ENCODE measurements at places on chromosomes 5 and 9.

DNA sequence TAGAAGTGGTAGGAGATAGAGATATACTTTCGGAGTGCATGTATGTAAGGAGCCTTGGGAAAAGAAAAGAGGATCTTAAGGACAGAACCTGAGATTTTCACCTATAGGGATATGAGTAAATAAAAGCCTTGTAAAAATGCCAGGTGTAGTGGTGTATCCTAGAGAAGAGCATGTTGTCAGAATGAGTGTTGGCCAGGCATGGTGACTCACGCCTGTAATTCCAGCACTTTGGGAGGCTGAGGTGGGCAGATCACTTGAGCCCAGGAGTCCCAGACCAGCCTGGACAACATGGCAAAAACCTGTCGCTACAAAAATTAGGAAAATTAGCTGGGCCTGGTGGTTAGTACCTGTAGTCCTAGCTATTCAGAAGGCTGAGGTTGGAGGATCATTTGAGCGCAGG, 76.0 kb downstream of the IPO11 start:
- DNase-seq = no peak

DNA sequence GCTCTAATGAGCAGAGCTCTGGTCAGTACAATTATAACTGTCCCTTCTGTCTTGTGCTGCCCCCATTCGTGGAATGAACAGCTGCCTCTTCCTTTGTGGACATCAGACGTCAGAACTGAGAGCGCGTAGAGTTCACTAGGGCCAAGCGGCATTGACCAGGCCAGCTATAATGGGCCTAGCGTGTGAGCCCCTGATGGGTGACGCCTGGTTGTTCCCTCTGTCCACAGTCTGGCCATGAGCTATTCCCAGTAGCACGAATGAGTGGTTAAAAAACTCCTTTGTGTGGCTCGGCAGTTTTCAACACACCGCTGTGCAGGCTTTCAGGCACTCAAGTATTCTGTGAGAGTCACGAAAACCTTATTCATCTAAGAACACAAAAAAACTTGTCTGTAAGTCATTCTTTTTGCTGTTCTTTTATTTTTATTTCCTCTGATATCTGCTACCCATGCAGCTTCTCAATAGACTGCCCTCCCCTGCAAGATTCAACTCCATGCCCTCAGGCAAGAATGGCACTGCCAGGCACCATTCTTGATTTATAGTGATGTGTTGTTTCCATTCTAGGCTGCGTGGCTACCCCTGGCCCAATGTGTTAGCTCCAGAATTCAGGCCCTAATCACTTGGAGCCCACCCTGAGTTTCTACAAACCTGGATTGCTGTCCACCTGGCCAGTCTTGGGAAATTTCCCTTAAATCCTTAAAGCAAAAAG, 52.5 kb downstream of the ANKDD1B start:
- no peak for DNase-seq

GRCh38 chr5:55033568-55033967, 9.5 kb downstream of the GZMK start:
- no peak for DNase-seq

- DNase-seq = no peak
Measured at GRCh38 chr5:65105301-65105700, 336.6 kb downstream of the CWC27 start.

DNA sequence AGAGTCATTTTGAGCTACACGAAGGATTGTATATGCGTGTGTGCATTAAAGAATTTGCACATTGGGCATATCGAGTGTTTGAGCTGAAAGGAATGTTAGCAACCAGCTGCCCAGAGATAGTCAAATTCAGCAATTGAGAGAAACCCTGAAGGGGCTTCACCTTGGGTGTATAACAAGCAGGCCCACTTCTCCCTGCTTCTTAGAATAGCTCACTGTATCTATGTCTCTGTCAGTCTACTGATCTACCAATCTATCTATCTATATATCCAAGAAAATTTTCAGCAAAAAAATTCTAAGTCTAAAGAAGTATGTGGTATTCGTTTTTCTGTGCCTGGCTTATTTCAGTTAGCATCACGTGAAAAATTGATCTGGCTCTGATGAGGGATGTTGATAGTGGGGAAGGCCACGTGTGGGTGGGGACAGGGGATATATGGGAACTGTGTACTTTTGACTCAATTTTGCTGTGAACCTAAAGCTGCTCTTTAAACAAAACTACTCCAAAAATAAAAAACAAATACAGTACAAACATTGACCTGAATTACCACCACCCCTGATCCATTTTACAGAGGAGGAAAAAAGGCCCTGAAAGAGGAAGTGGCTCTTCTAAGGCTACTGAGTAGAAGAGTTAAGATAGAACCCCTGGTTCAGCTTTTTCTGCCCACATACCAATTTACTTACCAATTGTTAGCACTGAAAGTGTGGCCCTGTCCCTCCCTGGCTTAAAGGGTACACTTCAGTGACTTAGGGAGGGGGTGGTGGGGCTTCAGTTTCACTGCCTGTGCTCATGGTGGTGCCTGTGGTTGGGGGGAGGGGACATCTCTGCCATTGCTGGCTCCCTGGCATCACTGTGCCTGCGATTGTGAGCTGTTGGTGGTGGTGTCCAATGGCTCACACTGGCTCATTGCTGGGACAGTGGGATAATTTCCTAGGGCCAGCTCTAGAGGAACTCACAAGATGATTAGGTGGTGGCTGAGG, 141.8 kb downstream of the DOCK2 start:
- no peak for DNase-seq

DNA sequence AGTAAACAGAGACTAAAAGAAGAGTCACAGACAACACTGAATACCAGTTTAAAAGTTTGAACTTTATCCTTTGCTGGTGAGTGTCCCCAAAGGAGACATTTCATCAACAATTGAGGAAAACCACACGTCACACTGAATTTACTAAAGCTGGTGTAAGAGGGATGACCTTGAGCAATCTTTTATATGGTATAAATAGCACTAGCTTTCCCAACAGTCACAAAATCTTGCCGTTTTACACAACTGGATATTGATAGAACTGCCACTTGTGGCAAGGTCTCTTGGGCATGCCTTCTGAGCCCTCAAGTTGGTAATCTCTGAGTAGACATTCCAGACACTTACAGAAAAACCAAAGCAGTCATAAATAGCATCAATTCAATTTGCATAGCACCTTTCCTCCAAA, 311.5 kb upstream of the TARS1 start:
- DNase-seq = no peak

DNA sequence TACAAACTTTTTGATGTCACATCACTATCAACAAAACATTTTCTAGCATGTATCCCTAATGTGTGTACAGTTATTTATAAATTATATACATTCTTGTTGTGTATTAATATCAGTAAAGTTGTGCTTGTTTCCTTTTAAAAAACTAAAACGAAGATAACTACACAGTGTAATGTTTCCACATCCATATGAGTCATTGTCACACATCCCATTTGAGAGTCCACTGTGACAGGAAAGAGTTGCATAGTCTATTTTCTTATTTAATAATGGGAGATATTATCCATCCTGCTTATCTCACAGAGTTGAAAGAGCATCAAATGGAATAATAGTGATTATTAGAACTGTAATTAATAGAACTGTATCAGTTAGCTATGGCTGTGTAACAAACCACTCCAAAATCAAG, 434.0 kb upstream of the CLINT1 start:
- no peak for DNase-seq

DNA sequence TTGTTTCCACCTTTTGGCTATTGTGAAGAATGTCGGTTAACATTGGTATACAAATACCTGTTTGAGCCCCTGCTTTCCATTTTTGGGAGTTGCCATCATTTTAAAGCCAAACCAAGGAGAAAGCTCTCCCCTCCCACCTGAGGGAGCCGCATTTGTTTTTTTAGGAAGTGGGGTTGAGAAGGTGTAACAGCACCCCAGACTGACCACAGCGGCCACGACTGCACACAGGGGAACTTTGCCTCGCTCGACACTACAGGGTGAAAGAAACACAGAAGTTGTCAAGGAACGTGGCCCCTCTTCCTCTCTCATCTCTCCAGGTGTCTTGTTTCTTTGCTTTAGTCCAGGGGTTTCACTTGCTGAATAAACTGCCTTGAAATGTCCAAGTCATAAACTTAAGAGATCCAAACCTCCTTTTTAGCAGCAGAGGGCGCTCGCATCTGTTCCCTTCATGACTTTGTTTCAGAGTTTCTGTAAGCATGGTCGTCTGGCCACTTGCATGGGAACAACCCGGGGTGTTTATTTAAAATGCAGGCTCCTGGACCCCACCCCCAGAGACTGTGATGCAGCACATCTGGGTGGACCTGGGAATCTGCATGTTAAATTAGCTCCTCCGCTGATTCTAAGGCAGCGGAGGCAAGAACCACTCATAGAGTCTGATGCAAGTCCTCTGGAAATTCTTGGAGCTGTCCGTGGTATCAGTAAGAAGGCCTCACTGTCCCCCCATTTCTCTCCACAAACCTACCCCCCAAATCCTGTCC, 2.1 kb upstream of the TTLL11 start:
- peak; percentile 30 for DNase-seq

DNA sequence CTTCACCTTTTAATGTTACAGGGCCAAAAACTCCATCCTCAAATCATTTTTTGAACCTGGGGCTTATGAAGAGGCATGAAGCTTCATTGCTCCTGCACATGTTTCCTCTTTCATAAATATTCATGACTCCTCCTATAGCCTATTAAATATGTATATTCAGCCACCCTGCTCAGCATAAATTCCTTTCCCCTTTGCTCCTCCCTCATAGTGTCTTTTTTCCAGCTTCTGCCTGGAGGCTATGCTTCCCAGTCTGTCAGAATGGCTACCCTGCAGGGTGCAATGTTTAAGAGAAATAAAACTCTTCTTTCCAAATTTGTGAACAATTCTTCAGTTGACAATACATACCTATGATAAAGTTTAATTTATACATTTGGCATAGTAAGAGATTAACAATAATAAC, 1082.9 kb upstream of the CDH18 start:
- DNase-seq = no peak

DNA sequence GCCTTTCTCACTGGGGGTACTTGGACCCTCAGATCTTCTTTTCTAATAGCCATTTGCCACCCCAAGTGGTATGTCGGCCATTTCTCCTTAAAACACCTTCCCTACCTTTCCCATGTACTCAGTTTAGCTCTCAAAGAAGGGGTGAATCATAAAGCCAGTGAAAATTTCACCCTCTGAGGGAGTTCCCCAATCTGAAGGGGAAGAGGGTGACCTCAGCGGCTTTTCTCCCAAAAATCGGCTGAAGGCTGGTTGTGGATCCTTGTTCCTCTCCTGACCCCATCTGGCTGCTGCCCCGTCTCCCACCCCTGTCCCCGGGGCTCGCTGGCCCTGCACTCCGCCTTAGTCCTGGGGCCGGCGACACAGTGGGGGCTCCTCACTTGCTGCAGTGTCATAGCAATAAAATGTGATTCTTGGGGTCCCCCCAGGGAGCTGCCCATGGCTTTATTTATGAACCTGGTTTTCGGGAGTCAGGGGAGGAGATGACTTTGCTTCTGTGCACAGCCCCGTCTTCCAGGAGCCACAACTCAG, 17.3 kb upstream of the LTC4S start:
- no peak for DNase-seq

- DNase-seq = no peak
Measured at GRCh38 chr5:172939071-172939470, 20.2 kb upstream of the RPL26L1 start.

DNA sequence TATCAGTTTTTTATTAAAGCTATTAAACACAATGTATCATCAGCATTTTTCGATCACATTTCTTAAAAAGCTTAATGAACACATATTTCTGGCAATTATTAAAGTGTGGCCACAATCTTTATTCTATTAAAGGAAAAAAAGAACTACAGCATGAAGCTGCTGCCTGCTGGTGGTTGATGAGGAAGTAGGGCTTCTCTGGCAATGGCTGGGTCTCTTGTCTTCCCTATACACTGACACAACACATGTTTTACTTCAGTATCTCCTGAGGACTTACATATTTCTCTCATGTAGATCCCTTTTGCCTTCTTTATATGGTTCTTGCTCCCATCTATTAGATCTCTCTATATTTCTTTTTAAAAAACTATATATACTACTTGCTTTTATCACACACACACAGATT, 590.7 kb downstream of the RAB3C start:
- DNase-seq = no peak

GRCh38 chr5:126354012-126354857, 69.0 kb upstream of the GRAMD2B start:
- no peak for DNase-seq

GRCh38 chr5:170896779-170897178, 35.0 kb downstream of the RANBP17 start:
- no peak for DNase-seq

GRCh38 chr5:129067745-129068144, 26.8 kb upstream of the ISOC1 start:
- no peak for DNase-seq

GRCh38 chr5:137010226-137010625, 488.9 kb downstream of the SPOCK1 start:
- DNase-seq = no peak

DNA sequence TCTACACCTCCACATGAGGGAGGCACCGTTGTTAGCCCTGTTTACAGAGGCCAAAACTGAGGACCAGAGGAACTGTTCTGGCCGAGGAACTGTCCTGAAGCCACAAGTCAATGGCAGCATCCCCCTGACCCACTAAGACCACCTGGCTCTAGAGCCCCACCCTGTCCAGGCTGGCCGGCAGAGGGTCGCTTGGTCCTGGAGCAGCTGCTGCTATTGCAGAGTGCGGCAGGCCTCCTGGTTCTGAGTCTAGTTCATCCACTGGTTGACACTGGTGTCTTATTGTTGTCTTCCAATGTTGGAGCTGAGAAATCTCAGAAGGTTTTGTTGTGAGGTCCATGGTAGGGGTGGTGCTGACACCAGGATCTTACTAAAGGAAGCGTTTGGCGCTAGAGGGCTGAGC, 26.6 kb upstream of the ANGPTL2 start:
- no peak for DNase-seq

DNA sequence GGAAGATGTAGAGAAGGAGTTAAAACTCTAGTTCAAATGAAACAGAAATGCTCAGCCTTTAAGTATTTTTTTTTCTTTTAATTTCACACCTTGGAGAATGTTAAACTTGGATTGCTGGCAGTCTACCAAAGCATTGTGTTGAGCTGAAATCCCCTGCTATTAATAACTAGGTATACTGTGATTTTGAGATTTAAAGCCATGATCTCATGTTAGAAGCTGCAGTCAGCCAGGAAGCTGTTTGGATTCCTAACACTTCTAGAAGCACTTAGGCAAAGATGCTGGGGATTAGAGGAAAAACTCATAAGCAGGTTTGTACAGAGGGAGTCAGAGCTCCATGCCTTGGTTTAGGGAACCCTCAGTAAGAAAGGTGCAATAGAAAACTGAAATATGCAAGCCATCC, 141.4 kb downstream of the KIF4B start:
- no peak for DNase-seq

GRCh38 chr9:14674630-14675029, 18.6 kb downstream of the ZDHHC21 start:
- DNase-seq = no peak

Data from CD4-positive, alpha-beta T cell treated with Interferon gamma for 1 hour (primary cell).